ENCODE measurements at places on chromosomes 1 and 21.

DNA sequence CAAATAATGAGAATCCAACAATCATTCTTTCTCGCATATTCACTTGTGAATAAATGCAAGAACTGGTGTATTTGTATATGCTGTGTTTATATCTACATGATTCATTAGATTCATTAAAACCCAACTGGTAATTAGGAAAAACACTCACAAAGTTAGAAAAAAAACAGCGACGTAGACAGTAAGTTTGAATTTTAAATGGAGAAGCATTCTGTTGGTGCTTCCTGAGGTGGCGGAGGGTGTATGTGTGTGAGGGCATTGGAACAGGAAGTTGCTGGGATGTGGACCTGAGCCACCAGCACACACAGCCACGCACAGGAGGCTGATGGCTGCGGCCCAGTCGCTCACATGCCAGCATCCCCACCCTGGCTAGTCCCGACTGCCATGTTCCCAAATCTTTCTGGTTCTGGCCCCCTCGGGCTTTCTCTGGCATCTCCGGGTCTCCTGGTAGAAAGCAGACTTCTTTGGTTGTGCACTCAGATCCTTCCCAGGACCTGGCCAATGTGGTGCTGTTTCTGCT lies 121.6 kb upstream of the IRF2BP2 start:
- no peak for DNase-seq

- DNase-seq: no peak
Measured at GRCh38 chr21:36716836-36717235, 17.9 kb downstream of the SIM2 start.

GRCh38 chr1:82348487-82348886 lies 547.8 kb downstream of the ADGRL2 start:
- DNase-seq: no peak

DNA sequence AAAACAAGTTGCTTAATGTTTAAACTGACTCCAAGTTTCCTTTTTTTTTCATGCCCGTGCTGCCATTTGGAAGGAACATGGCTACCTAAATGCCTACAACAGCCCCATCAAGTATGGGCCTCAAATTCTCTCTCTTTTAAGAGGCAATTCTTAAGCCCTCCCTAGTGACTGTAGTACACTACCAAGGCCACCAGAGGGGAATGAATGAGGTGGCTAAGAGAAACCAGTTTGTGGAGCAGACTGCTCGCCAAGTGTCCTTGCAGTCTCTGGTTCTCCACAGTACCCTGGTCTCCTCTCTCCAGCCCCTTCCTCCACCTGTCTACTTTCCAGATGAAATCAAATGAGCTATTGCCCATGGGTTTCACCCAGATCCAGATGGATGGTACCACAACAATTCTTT lies 1809.6 kb downstream of the BRINP3 start:
- no peak for DNase-seq

DNA sequence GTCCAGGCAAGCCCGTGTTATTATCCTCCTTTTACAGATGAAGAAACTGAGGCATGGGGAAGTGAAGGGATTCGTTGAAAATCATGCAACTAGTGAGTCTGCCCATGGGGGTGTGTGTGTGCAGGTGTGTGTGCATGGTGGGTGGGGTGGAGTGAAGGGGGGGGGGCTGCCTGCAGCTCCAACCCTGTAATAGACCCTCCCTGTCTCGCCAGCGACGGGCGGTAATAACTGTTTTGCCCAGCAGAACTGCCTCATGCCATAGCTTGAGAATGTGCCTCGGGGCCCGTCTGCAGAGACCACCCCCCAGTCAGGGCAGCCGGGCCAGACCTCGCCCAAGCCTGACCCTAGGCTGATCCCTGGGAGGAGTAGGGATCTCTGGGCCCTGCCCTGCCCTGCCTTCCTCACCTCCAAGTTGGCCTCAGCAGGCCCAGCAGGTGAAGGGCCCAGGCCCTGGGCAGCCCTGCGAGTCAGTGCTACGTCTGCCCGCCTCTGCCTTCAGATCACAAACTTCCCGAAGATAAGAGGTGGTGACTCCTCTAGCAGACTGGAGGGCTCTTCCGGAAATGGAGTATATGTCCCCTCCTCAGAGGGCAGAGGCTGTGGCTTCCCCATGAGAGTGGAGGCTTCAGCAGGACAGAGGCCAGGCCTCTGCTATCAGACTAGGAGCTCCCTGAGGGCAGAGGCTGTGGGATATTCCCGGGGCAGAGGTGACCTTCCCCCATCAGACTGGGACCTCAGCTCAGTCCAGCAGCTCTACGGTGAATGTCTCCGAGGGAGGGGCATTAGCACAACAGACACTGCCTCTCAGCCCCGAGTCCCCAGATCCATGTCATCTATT lies 15.7 kb upstream of the EPHA2 start:
- no peak for DNase-seq

- DNase-seq: no peak
Measured at GRCh38 chr1:224727351-224728289, 111.5 kb downstream of the CNIH3 start.

DNA sequence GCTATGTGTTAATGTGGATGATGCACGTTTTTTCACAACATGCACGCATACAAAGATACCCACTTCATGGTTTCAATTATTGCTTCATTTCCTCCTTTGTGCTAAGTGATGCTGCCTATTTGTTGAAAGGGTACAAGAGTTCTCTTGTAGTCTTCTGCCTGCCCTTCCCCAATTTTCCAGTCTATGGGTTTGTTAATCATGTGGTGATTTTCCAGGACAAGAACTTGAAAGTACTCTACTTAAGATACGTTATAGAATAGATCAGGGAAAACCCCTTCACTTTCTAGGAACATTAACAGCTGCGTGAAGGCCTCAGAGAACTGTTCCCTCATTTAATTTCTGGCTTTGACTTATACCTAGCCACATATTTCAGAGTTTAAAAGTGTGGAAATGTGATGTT lies 52.1 kb upstream of the SLC44A3 start:
- no peak for DNase-seq

DNA sequence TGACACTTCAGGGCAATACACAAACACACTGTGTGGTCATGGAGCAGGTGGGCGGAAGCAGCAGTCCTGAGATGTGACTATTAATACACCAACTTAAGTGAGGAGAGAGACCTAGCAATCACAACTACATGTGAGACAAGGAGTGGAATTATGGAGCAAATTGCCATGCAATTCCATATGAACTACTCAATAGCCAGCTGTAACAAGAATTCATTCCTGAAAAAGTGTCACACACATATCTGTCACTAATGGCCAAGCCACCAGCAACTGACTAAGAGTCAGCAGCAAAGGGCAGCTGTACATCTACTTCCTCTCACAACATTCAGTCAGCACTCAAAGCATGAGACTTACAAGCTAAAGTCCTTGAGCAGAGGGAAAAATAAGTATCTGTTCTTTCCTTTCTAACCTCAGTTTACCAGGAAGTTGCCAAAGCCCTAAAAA lies 46.2 kb downstream of the GPR3 start:
- no peak for DNase-seq

DNA sequence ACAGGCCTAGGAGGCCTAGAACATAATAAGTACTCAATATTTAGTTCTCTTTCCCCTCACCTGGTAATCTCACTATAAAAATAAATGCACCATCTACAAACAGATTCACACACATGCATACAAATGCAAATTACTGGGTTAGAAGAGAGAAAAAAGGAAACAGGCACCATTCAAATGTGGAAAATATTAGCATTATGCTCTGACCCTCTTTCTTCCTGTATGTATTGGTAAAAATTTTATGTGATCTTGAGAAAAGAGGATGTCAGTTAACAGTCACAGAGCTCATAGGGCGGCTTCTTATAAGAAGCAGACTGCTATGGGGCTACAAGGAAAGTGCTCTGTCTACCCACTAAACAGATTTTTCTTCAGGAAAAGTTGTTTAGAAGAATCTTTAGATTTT lies 565.4 kb downstream of the LMO4 start:
- DNase-seq: no peak

DNA sequence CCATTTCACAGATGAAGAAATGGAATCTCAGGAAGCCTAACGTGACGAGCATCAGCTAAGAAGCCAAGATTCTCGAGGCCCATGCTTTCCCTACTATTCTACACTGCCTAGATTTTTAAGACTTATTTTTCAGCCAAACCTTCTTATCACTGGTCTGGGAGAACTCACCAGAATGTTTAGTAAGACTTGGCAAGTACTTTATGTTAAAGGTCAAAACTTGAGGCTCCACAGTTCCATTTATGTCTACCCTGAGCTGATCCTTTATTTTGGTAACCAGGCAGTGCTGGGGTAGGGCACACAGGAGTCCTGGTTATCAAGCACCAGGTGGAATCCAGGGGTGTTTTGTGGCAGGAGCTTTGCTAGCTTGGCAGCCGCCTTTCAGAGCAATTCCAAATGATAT lies 16.8 kb downstream of the PLXNA2 start:
- no peak for DNase-seq

DNA sequence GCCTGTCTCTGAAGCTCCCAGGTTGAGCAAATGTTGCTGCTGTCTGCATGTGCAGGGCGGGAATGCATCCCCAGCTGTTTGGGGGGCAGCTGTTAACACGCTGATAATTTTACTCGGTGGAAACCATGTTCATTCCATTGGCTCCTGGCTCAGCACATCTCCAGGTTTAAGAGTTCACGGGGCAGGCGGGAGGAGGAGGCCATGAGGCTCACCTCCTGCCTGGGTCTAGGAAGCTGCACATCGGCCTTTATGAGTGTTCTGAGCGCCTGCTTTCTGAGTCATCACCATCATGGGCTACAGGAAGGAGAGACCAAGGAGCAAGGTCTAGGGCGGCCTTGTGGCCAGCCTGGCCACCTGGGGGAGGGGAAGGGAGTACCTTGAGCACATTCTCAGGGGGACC lies 29.7 kb downstream of the AJAP1 start:
- DNase-seq: no peak

- no peak for DNase-seq
Measured at GRCh38 chr1:223014142-223014873, 128.7 kb downstream of the TLR5 start.

DNA sequence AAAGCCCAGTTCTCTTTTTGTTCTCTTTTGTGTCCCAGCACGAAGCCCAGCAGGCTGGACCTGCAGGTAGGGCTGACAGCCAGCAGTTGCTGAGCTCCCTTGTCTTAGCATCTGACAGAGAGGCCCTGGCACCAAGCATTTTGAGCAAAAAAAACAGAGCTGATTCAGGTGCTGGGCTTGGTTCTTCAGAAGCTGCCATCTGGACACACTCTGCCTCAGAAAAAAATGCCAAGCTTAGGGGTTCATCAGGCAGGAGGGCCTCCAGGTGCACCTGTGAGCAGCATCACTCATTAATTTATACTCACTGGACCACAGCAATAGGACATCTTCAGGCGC lies 167.1 kb upstream of the PLD5 start:
- no peak for DNase-seq

DNA sequence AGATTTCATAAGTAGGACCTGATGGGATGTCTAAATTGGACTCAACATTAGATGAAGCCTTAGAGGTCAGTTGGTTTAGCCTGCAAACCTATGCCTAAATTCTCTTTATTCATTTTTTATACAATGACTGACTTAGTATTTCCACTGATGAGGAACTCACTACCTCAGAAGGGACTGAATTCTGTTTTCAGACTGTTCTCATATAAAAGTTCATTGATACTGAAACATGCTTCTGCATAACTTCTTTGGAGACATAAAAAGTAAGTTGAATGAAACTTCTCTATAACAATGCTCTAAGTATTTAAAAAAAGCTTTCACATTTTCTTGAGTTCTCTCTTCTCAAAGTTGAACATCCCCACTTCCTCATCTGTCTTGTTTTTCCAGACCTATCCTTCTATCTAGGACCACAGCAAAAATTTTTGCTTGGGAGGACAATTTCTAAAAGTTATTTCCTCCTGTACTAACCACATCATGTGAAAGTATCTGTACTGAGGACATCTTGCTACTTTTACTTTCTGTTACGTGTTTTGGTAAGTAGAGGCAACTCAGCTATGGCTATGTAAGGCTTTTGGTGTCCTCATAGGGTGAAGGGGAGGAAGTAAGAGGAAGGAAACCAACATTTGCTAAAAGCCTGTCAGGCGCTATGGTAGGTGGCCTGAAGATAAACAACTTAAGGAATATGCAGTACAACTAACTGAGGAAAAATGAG lies 64.1 kb downstream of the USP24 start:
- DNase-seq: no peak

DNA sequence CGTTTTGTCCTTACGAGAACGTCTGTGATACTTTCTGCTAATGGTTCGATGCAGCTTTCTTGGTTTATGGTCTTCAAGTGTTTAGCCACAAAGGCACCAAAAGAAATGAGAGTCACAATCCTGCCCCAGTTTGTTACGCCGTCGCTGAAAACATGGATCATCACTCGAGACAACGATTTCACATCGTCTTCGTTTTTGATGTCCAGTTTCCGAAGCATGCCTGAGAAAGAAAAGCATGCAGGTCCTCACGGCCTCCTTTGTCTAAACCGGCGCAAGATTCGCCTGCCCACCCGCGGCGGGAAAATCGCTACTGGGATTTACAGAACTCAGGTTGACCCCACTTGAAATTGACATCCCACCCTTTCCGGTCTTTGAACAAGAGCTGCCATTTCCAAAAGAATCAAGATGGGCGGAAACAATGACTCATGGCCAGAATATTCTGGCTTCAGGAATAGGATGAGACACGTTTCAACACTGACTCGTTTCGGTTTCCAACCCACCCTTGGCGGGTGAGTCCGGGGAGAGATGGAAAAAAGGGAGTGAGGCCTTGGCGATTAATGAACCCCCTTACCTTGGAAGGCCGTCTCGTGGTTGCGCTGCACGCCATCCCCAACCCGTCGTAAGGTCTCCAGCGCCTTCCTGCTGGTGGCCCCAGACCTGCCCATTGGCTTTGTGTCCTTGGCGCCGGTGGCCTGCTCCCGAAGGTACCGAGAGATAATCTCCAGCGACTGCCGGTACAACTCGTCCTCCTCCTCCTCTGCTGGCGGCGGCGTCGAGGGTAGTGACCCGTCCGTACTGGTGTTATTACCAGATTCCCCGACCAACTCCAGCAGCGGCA lies 919 bp downstream of the MCL1 start:
- DNase-seq: no peak

- DNase-seq: no peak
Measured at GRCh38 chr1:200415789-200416593, 6.2 kb upstream of the ZNF281 start.

DNA sequence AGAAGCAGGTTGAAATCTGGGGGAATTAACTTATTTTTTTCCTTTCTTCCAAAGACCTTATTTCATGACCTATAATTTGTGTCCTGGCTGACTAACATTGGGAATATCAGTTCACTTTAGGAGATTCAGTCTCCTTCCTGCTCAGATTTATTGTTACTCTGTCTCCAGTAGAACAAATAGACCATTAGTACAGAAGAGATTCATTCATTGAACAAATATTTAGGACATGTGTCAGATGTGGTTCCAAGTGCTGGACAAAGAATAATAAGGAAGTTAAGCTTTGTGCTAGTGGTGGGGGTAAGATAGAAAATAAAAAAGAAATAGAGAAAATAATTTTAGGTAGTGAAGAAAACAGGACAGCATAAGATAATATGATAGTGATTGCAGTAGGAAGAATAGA lies 20.3 kb downstream of the ZMYM4 start:
- no peak for DNase-seq
